SK-N-SH treated with all-trans-retinoic acid at 6 μM for 48 hours (cell line): ENCODE measurements at places on chromosomes 12 and 14.

GRCh38 chr12:67747869-67748742 lies 99.6 kb downstream of the DYRK2 start:
- ATAC-seq, result peak; percentile 82

DNA sequence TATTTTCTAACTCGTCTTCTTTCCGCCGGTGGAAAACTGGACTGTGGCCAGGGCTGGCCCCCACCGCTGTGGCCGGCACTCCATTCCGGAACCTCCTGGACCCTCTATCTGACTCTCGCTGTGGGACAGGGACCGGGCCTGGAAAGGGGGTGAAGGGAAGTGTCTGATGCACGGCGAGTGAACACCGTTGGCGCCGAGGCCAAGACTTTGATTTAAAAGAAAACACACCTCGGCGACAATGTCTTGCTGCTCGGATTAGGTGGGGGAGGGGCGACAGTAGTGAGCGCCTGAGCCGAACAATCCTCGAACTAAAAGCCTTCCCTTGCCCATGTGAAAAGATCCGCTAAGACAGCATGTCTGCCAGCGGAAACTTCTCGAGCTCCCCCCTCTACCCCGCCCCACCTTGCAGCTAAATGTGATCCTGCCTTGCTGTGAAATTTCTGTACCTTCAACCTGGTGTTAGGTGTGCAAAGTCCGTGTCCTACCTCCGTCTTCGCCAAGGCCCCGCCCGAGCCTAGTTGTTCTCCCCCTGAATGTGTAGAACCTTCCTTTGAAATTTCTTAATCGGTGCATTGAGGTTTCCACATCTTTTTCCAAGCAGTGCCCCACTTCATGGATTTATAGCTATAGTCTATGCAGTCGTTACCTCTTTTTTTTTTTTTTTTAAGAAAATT lies 862 bp upstream of the HOTAIR start:
- ATAC-seq, result no peak

DNA sequence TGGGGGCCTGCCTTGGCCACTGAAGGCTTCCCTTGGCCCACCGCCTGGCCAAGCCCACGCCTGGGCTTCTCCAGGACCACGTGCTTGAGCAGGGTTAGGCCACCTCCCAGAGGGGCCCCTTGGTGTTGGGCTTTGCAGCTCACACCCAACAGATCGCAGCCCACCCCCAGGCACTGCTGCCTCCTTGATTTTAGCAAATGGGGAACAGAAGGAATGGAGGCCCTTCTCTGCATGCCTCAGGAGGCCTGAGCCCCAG lies 23.3 kb downstream of the RAB35 start:
- ATAC-seq, result peak; percentile 7; the same call in 1 of the 3 replicates

DNA sequence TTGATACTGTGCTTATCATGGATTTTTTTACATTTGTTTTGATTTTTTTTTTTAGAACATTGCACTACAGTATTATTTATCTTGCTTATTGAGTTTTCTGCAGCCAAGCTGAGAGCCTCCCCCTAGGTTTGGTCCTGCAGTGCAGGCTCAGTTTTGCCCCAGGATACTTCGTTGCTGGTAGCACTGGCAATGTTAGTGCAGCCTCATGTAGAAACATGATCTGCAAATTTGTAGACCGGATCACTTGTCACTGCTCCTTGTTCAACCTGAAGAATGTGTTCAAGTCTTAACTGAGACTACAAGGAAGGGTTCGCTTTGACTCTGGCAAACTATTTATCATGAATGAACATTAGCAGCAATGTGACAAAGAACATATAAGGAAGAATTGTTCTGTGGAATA lies 377.2 kb upstream of the PDE3A start:
- ATAC-seq, result no peak

DNA sequence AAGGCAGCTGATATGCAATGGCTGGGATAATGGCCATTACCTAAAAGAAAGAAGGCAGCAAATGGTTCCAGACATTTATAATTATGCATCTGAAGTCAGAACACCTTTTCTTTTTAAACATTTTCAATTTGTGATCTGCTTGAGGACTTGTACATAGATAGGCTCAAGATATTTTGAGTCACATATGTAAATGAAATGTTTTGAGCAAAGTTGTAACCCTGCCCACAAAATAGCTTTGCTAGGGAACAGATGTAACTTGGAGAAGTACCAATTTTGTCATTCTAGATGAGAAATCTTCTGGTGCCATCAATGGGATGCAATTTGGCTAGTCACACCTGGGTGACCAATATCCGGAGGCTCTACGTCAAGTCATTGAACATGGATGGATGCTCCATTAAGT lies 123.1 kb downstream of the FLRT2 start:
- no peak for ATAC-seq

GRCh38 chr12:121579190-121579791 lies 1.5 kb downstream of the KDM2B start:
- no peak for ATAC-seq

DNA sequence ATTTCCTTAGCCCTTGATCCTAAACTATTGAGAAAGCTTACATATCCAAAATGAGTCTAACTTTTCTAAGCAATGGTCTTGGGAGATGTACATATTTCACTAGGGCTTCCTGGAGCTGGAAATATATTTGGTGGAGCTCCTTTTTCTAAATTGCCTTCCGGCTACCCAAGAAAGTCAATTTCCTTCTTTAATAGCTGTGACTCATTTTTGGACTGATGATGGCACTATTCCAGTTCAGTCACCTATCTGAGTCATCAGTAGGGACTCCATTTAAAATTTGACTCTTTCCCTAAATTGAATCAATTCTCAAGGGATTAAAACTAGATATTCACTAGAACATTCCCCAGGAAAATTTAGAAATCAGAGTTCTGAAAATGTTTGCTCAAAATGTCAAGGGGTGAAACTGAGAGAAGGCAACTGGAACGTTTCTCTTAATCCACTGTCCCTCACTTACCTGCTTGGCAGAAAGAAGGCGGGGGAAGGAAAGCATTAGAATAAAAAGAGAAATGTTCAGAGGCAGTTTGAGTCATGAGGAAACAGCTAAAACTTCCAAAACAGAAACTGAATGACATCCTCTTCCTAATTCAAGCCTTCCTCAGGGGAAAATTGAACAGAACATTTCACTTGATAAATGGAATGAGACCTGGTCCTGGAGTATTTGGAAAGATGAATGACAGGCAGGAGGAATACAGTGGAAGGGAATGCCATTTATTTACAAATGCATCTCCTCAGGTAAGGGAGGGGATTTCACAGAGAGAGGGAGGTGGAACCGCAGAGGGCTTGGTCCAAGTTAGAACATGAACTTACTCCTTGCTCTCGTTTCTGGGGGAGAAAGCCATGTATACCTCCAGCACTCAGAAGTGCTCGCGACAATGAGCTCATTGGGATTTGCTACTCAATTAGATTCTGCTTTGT lies 91.2 kb downstream of the RGS6 start:
- ATAC-seq, result no peak

DNA sequence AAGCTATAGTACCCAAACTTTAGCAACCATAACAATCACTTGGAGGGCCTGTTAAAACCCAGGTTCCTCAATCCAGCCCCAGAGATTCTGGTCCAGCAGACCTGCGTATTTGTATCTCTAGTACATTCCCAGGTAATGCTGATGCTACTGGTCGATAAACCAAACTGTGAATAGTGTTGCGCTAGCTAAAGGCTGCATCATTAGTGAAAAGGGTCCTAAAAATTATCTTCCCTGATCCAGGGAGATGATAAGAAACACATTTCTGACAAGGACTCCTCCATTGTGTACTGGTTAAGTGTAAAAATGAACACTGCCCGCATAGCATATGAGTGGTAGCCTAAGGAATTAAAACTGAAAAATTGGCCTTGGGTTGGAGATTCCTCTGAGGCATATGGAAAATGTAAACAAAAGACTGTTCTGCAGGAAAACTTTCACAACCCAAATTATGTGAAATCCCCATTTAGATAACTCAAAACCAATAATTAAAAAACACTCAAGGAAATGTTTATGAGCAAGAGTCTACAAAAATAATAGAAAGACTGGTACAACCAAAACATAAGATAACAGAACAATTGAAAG lies 322.7 kb downstream of the CEP128 start:
- no peak for ATAC-seq

DNA sequence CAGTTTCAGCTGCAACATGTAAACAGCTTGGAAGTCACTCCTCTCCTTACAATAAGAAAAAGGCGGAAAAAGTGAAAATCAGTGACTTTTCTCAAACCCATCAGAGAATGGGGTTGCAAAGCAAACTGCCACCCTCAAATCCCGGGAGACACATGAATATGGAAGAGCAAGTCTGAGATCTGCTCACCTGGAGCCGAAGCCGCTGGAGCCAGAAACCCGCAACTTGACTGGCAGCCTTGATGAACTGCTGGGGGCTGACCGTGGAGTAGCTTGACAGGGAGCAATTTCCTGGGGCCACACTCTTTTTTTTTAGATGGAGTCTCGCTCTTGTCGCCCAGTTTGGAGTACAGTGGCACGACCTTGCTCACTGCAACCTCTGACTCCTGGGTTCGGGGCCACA lies 208.2 kb downstream of the KIF26A start:
- ATAC-seq, result no peak

DNA sequence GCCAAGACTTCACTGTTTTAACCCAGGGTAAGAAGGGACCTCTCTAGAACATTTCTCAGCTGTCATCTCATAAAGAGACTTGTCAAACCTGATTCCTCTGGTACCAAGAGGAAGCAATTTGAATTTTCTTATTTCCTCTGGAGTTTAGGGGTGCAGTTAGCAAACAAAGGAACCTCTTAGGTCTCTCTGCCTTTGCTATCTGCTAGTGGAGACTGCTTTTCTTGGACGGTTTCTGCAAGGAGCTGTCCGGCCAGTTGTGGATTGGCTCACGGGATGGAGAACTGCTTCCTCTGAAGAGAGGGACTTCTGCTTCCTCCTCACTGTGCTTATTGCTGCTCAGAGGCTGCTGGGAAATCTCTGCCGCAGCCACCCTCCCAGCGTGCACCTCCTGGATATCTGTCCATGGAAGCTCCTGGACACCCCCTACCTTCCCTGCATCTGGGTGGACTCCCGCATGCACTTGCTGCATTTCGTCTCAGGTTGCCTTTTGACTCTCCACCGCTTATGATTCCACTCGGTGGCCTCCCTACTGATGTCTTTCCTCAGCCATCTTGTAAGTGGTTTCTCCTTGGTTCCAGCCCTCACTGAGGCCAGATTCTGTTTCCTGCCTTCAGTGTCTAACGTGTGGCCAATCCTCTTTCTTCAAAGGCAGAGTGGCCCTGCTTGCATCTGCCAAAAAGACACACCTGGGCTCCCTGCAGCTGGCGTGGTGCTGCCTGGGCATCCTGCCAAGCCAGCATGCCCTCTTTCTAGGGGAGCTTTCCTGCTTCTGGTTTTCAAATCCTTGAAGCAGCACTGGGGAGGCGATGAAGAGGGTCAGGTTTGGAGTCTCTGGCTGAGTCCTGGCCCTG lies 187.3 kb downstream of the CHST11 start:
- ATAC-seq, result no peak; the same call in 2 of the 3 replicates

- ATAC-seq, result no peak
These were observed 102.7 kb downstream of the DICER1 start for GRCh38 chr14:95054346-95055280.

GRCh38 chr12:46342562-46343033 lies 30.0 kb downstream of the SLC38A2 start:
- peak; percentile 95 for ATAC-seq

DNA sequence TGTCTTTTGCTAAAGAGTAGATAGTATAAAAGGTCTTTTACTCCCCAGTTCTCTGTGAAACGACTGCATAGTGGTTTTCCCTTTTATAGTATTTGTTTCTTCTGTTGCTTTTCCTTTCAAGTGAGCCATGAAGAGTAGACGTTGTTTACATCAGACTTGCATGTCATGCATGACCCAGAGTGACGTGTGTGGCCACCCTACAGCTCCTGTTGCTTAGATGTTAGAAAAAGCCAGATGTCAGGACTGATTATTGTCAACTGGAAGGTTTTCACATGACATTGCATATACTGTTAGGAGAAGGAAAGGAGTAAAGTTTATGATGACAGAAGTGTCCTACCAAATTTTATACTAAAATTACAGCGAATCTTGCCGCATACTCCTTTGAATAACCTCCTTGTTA lies 1.3 kb upstream of the RD3L start:
- ATAC-seq, result no peak

- ATAC-seq, result no peak
These were observed 21.3 kb downstream of the ACTN1 start for GRCh38 chr14:68957775-68958174.

DNA sequence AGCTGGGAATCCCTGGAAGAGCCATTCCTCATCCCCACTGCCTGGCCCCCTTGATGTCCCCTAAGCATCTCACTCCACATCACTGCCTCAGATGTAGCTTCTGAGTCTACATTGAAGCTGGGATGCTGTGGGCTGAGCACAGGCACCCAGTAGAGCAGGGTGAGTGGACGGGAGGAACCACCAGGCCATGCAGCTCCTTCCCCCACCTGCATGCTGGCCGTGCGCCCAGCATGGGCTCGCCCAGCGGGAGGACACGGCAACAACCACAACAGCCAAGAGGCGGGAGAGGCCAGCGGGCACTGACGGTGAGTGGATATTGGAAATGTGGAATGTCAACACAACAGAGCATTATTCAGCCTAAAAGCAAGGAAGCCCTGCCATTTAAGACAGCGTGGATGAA lies 310.9 kb downstream of the ADGRD1 start:
- ATAC-seq, result no peak

DNA sequence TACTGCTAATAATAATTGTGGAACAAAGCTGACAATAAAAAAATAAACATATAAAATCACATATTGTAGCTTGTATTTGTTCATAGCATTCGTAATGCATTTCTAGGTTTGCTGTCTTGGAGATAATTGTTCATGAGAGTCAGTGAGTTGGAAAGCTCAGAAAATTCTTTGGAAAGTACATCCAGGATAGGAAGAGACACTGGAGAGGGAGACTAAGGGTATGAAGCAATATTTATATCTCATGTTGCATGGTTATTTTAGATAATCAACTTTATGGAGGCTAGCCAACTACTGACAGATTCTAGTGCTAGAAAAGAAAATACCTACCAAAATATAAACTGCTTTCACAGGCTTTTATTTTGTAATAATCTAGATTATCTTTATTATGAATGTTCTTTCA lies 1095.2 kb downstream of the FSCB start:
- no peak for ATAC-seq
